ENCODE measurements at places on chromosomes 4 and X.

- DNase-seq = no peak
Measured at GRCh38 chrX:134721766-134722532, 63.7 kb upstream of the PLAC1 start.

- no peak for DNase-seq
Measured at GRCh38 chr4:1683261-1683735, 815 bp downstream of the FAM53A start.

DNA sequence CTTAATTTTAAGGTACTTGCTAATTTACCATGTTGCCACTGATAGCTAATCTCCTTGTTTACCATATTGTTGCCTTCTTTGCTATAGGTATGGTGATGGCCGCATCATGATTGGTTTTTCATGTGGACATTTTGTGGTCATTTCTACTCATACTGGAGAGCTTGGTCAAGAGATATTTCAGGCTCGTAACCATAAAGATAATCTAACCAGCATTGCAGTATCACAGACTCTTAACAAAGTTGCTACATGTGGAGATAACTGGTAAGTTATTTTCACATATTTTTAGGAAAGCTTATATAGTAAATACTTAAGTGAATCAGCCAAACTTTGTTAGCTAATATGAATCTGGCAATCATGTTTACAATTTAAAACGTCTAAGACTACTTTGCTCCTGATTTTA, 23.1 kb downstream of the WDR19 start:
- no peak for DNase-seq

DNA sequence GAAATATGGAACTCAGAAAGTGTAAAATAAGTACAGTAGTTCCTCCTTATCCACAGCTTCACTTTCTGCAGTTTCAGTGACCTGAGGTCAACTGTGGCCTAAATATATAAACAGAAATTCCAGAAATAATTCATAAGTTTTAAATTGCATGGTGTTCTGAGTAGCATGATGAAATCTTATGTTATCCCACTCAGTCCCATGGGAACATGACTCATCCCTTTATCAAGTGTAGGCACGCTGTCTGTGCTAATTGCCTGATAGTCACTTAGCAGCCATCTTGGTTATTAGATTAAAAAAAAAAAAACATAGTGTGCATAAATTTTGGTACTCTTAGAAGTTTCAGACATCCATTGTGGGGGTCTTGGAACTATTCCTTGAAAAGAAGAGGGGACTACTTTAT, 983.4 kb upstream of the ADGRL3 start:
- DNase-seq = no peak

DNA sequence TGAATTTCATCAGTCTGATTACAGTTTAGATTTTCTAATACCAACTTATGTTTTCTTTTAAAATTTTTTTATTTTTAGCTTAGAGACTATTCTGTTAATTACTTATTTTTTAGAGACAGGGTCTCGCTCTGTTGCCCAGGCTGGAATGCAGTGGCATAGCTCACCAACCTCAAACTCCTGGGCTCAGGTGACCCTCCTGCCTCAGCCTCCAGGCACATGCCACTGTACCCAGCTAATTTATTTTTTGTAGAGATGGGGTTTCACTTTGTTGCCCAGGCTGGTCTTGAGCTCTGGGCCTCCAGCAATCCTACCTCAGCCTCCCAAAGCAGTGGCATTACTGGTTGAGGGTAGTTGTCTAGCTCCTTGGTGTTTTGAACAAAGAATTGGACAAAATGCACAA, 102.0 kb downstream of the KLHL8 start:
- no peak for DNase-seq
